Activated CD4-positive, alpha-beta T cell treated with anti-CD3 and anti-CD28 coated beads, Interleukin-10, Interleukin-2, amounts not matched to agents 100 ng/mL and 50 ng/mL, durations not matched to agents 16 hours and 8 hours (primary cell): ENCODE measurements at places on chromosomes 6 and 20.

DNA sequence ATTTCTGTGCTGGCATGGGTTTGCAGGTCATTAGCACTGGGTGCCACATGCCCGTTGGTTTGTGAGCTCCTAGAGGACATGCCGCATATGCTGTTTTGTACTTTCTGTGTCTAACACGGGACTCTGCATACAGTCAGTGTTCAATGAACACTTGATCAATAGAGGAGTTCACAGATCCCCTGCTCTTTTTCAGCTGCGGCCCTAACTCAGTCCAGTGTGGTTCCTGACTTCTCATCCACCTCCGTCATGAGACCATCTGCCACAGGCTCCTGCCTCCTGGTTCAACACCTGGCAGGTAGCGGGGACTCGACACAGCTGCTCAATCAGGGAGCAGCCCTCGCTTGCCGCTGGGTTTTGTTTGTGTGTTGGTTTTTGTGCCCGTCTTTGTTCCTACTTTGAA, 13.8 kb upstream of the BMP7 start:
- no peak for DNase-seq

DNA sequence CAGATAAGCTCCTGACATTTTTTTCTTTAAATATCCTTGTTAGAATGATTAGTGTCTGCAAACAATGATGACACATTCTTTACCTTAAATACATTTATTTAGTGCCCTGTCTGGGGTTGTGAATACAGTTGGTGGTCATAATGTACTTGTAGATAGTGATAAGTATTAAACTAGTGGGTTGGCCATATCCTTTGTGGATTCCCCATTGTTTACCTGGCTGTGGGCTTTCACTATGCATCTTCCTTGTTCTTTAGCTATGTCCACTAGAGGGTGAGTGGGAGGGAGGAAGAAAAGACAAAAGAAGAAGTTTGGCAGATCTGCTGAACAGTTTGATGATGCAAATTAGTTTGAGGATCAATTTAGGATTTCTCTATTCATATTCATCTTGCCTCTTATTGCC, 15.7 kb downstream of the HS3ST5 start:
- DNase-seq = no peak

DNA sequence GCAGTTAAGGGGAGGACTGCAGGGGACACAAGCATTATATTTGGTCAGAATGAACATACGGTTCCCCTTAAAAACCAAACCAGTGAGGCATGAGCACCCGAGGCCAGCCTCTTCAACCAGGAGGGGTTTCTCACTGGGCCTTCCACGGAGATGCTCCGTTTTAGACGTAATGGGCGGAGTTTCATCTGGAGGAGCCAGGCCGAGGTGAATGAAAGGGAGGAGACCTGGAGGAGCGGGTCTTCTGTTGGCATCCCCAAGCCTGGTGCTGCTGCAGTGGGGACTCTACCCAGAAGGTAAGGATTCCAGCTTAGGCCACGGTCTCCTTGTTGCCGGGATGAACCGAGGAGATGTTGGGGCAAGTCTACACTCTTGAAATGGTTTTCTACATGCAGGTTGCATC, 47.4 kb downstream of the ADNP start:
- no peak for DNase-seq

DNA sequence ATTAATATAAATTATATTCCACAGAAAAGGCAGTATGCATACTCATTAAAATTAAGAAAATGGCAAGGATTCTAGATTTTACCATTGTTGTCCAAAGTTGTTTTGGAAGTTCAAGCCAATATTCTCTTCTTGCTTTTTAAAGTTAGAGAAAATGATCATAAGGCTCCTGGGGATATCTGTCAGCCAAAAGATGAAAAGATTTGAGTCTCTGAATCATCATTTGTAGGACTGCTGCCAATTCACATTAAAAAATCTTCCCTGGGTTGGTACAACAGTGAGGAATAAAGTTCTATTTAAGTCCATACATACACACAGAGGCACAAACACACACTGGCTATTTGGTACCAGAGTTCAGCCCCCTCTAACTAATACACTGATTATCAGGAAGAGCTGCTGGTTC, 620.1 kb downstream of the COL12A1 start:
- DNase-seq = no peak

GRCh38 chr6:21115111-21115510, 478.4 kb upstream of the SOX4 start:
- no peak for DNase-seq

DNA sequence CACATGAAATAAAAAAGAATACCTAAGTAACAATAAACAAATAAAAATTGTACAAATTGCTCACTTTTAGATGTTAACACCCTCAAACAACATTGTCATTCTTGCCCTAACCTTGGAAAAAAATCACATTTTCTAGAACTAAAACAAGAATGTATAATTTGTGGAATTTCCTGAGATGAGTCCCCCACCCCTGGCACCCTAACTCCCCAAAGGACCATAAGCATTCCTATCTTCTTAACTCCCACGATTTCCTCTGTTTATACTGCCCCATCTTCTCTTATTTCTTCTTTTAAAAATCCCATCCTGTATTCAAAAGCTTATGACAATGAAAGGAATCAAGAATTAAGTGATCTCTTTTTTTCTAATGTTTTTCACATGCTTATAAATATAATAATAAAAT, 70.9 kb downstream of the IBTK start:
- DNase-seq = no peak

DNA sequence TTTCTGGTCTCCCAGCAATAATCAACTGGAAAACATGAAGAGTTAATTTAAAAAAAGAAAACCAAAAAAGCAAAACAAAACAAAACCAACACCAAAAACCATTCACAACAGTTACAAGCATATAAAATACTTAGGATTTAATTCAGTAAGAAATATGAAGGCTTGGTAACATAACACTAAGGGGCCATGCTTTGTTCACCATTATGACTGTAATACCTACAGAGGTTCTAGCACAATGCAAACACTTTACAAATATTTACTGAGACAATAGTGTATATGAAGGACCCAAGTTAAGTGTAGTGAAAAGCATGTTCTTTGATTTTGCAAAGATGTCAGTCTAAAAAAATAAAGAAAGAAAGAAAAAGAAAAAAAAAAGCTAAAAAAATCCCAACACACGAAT, 109.8 kb upstream of the EMILIN3 start:
- DNase-seq = no peak

GRCh38 chr20:36818861-36819260, 45.3 kb upstream of the DSN1 start:
- DNase-seq = no peak

GRCh38 chr6:134166511-134167261, 114.3 kb upstream of the SLC2A12 start:
- DNase-seq = no peak

DNA sequence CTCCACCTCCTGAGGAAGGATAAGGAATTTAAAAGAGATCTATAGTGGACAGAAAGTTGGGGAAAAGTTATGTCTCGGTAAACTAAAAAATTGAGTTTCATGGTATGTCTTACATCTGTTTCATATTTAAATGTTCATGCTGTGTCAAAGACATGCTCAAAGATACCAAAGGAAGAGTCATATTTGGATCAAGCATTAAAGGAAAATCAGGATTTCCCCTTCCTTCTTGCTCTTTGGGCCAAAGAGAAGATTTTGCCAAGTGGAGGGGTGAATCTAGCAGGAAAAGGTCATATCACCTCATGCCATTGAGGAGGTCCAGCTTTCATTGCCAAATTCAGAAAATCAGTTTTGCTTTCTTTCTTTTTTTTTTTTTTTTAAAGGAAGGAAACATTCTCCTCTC, 192.4 kb downstream of the OGFRL1 start:
- no peak for DNase-seq

- no peak for DNase-seq
These were observed 221.7 kb upstream of the MARCKS start for GRCh38 chr6:113635222-113635986.

DNA sequence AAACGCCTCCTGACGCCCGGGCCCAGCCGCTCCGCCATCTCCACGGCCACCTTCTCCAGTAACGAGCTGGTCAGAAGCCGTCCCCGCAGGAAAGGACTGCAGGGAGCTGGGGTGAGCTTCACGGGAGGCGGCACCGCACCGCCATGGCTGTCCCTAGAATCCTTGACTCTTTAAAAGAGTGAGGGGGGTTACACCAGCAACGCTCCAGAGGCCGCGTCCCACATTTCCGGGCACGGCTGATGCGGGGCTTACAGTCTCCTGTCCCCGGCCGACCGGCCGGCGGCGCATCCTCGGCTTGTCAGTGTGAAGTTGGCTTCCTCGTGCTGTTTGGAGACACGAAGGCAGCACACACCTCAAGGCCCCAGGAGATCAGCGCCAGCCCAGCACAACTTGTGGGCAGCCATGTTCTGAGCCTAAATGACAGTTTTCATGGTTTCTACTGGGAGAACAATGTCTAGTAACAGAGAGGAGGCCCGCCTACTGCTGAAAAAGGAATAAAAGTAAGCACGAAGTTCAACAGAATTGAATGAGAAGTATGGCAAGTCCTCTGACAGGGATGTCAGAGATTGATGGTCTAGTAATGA, 30.4 kb downstream of the SLC2A4RG start:
- DNase-seq = no peak

GRCh38 chr6:1311400-1312202, at the start of gene FOXQ1:
FOXQ1 (plus strand) TSS chr6:1312098; CDS start chr6:1312705, 607 bp downstream.
- peak; percentile 28 for DNase-seq

DNA sequence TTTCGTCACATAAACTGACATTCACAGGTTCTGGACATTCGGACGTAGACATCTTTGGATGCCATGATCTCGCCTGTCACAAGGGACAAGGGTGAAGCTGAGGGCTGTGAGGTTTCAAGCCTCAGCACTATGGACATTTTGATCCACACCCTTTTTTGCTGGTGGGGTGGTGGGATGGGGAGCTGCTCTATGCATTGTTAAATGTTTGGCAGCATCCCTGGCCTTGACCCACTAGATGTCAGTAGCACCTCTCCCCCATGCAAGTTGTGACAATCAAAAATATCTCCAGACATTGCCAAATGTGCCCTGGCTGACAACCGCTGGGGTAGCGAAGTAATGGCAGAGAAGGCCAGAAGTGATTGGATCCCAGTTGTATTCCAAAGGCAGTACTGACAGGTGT, 229.4 kb downstream of the TSHZ2 start:
- no peak for DNase-seq

- DNase-seq = no peak
These were observed 3.0 kb upstream of the NTSR1 start for GRCh38 chr20:62705627-62706026.
